ENCODE measurements at places on chromosomes 3 and 15.

- no peak for DNase-seq
Observed at GRCh38 chr15:31590609-31591008, 264.0 kb downstream of the KLF13 start.

DNA sequence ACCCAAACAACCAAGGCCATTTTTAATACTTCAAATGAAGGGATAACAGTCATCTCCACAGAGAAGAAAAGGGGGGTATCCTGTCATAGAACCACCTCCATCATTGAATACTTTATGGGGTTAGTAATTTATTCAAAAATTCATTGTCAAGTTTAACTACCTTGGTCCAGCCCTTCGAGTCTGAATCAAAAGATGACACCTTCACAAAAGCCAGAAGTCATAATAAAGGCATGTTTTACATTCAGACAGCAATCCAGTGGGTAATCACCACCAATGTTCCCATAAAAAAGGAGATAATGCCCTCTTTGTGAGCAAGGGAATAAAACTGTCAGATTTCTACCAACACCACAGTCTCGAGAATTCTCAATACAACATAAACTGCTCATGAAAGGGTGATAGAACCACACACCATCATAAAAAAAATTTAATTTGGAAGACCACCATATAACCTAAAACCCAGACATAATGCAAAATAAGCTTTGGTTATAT, 145.6 kb upstream of the ZBTB20 start:
- DNase-seq: no peak

- DNase-seq: no peak
Observed at GRCh38 chr15:51864408-51865056, 35.1 kb downstream of the TMOD3 start.

GRCh38 chr15:93124126-93124525, 35.1 kb upstream of the RGMA start:
- no peak for DNase-seq

DNA sequence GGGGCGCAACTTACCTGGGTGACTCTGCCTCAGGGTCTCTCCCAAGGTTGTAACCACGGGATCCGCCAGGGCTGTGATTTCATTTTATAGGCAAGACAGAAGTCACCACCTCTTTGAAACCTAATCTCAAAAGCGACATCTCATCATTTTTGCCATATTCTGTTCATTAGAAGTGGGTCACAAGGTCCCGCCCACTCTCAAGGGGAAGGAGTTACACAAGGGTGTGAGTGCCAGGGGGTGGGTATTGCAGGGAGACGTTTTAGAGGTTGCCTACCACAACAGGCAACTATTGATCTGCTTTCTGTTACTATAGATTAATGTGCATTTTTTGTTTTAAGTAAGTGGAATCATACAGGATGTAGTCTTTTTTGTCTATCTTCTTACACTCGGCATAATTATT, 56.6 kb upstream of the ADPGK start:
- DNase-seq: no peak

- DNase-seq: no peak
Observed at GRCh38 chr15:36156879-36157427, 422.5 kb upstream of the CDIN1 start.

GRCh38 chr3:189383630-189384029, 211.9 kb downstream of the TPRG1 start:
- DNase-seq: no peak

GRCh38 chr3:101941318-101942040, 92.2 kb downstream of the NFKBIZ start:
- no peak for DNase-seq

DNA sequence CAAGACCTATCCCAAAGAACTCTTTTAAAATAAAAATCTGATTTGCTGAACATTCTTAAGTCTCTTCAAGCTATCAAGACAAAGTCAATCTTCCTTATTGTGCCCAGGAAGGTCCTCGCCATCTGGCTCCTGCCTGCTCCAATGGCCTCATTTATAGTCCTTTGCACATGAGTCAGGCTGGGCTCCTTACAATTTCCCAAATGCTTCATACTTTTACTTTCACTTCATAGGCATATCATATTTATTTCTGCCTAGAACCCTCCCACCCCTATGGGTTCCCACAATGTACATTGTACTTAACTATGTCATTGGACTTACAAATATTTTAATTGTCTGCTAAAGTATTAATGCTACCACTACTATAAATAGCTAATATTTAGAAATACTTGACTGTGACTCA, 9.1 kb downstream of the THRB start:
- DNase-seq: no peak

DNA sequence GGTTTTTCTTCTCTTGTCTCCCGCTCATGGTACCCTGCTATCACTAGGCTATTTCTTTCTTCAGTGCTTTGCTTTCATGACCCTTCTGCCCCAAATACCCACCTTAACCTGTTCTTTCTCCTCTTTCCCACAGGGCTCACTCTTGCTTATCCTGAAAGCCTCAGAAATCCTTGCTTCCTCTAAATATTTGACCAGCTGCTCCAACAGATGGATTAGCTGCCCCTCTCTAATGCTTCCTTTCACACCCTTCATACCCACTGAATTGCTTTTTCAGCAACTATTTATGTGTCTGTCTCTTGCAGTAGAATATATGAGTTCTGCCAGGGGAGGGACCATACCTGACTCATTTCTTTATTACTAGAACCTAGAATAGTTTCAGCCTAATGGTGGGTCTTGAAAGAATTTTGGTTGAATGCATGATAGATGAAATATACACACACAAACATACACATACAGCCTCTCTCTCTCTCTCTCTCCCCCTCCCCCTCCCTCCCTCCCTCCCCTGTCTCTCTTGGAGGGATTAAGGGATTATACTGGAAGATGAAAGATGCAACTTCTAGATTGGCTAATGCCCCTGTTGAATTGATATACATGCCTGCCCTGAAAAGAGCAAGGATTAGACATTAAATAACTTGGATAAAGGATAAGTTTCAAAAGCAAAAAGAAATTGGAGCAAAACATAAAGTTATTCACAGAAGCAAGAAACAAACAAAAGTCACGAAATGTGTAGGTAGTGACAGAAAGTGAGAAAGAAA, 95.0 kb upstream of the GADL1 start:
- DNase-seq: peak; percentile 26

DNA sequence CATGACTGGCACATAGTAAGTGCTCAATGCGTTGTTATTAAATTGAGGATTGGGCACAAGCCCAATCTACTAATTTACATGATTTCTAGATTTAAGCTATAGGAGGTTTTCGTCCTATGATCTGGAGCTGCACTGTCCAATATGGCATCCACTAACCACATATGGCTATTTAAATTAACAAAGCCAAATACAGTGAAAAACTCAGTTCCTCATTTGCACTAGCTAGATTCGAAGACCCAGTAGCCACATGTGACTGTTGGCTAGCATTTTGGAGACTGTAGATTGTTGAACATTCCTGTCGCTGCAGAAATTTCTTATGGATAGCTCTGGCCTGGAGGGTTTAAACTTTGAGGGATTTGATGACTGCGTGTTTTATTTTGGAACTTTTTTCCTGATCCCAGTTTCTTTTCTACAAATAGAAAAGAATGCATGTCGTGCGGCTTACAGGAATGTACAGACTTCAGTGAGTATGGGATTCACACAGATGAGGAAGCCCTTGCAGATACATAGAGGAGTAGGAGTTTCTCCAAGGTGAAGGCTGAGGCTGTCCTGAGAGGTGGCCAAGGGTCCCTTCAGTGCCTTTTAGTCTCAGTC, 82.8 kb downstream of the SLCO3A1 start:
- DNase-seq: no peak

GRCh38 chr3:175308097-175308496, 449.0 kb downstream of the NAALADL2 start:
- no peak for DNase-seq

- DNase-seq: no peak
Observed at GRCh38 chr3:170321321-170322034, 36.0 kb upstream of the SKIL start.

DNA sequence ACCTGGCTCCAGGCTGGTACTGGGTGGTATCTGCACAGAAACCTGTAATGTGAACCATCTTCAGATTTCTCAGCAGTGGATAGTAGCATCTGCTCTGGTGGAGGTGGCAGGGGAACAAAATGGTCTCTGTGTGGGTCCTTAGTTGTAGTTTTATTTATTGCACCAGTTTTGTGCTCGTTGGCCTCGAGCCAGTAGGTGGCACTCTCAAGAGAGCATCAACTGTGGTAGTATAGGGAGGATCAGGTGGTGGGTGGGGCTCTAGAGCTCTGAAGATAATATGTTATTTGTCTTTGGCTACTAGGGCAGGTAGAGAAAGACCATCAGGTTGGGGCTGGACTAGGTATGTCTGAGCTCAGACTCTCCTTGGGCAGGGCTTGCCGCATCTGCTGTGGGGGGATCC, 254.0 kb upstream of the GPR149 start:
- DNase-seq: no peak

GRCh38 chr3:11306817-11307589, 34.8 kb downstream of the ATG7 start:
- no peak for DNase-seq

Data from NCI-H1092 treated with DMSO at 0.1 percent for 48 hours (cell line).